ENCODE measurements at places on chromosomes 6 and 20.

- no peak for DNase-seq
Measured at GRCh38 chr20:37901240-37901639, 1.7 kb upstream of the VSTM2L start.

- DNase-seq: no peak
Measured at GRCh38 chr6:73532293-73532692, 11.5 kb upstream of the EEF1A1 start.

DNA sequence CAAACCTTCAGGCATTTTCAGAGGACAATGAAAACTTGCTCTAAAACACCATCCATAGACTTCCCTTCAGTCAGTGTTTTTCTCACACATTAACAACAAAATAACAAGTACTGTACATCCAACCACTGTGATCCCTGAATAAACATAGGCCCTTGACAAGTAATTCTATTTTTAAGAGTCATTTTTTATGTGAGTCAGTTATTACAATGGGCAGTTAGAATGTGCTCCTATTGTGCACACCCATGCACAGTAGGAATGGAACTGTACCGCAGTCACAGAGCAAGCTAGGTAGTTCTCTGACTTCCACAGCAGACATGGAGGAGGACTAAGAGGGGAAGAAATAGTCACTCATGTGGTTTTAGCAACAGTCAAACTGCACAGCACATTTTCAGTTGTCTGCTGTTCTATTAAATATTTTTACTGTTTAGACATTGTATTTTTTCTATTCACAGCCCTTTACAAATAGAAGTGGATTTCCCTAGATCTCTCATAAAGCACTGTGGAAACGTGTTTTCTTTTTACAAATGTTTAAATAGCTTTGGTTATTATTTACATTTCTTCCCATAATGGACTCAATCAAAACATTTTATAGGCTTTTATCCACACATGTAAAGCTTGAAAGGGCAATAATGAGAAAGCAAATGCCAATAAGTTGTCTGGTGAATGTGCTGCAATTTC, 100.4 kb downstream of the JAG1 start:
- DNase-seq: no peak

DNA sequence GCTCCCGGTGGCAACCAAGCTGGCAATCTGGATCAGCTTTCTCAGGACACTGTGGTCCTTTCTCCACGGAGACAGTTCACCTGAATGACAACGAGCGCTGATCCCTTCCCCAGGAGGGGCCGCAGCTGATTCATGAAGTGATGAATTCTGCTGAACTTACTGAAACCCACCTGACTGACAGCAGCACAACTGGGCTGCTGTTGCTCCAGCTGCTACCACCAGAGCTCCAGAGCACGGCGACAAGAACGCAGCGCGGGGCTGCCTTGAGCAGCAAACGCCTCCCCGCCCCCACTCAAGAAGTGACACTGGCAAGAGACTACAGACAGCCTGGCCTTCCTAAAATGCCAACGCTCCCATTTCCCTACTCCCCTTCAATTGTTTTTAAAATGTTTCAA, 10.0 kb downstream of the PXDC1 start:
- DNase-seq: no peak

GRCh38 chr6:107413966-107414645, 45.3 kb downstream of the PDSS2 start:
- DNase-seq: no peak

GRCh38 chr20:10079964-10080363, 45.2 kb downstream of the ANKEF1 start:
- DNase-seq: no peak
